IPS-NIHi11 (cell line): ENCODE measurements at places on chromosomes 12 and 14.
A peak's percentile ranks its signal among the peaks of the same experiment; 100 is the strongest.

DNA sequence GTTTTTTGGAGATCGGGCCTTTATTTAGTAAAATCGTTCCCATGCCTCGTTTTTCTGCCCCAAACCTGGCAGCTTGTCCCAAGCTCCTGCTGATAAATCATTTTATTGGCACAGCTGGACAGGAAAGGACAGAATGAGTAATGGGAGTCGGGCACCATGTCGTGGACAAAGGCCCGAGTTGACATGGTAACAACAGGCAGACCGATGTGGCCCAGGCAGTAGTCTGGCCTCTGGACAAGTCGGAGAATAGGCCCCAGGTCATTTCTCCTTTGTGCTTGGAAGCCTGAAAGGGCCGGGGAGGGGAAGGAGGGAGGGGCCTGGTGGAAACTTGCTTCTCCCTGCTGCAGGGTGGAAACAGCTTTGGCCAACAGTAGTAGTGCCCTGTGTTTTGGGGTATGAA lies 234.9 kb downstream of the SUDS3 start:
- DNase-seq, result peak; percentile 54

DNA sequence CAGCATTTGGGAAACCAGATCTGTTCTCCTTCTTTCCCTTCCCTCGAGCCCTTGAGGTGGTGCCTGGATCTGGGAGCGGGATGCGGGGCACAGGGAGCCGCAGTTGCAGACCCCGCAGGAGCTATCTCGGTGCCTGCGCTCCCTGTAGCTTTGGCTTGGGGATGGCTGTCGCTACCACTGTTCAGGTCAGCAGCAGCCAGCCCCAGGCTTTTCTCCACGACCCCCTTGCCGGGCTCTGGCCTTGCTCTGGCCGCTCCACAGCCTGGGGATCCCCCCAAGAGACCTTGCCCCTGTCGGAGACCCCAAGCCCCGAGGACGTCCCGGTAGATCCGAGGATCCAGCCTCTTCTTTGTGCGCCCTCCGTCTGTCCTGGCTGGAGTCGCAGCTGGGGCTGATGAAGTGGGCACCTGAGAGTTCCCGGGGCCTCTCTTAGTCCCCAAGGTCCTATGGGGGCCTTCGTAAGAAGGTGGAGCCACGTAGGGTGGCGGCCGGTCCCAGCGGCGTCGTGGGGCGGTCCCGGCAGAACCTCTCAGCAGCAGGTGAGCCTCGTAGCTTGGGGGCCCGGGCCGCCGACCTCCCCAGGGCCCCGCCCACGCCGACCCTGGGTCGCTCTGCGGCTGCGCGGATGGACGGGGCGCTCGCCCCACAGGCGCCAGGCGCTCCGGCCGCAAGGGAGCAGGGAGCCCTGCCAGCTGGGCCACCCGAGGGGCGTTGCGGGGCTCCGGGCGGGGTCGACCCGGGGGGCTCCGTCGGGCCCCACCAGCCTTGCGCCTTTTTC lies 1.3 kb downstream of the DDN start:
- peak; percentile 85 for DNase-seq

DNA sequence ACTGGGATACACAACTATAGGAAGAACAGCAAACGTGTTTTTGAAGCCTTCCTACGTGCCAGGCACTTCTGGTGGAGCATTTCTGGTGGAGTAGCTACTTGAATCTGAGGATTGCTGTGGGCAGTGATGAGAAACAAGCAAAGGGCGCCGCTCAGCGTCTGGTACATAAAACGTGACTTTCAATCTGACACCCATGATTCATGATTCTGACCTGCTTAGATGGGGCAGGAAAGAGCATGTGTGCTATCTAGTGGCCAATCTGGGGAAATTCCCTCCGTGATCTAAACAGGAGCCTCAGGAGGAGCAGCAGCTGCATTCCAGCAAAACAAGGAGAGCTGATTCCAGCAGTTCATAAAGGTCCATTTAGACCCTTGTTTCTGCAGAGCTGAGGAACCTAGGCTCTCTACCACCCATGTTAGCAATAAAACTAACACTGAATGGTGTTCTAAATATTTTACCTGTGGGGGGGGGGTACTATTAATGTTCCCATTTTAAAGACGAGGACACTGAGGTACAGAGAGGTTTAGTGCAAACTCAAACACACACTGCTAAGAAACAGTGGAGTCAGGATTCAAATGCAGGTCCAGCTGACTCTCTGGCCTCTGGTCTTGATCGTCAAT lies 37.8 kb downstream of the PAH start:
- peak; percentile 61 for DNase-seq

DNA sequence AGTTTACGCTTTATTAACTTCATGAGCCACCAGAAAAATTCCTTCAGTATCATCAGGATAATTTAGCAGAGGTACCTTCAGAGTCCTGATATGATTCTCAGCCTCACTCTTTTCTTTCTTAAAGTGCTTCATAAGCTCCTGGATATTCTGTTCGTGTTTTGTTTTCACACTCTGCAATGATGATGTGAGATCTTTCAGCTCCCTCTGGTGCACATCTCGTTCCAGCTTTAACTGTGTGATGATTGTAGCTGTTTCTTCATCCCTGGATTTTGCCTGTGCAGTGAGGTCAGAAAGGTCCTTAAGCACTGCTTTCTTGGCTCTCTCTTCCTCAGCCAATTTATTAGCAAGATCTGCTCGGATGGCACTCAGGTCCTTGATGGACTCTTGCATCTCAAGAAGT lies 156.7 kb downstream of the CEP128 start:
- no peak for DNase-seq

- peak; percentile 11 for DNase-seq
Measured at GRCh38 chr12:115761784-115762183, 515.7 kb downstream of the MED13L start.

GRCh38 chr12:49201595-49202295 lies 12.9 kb upstream of the TUBA1A start:
- DNase-seq, result peak; percentile 29

DNA sequence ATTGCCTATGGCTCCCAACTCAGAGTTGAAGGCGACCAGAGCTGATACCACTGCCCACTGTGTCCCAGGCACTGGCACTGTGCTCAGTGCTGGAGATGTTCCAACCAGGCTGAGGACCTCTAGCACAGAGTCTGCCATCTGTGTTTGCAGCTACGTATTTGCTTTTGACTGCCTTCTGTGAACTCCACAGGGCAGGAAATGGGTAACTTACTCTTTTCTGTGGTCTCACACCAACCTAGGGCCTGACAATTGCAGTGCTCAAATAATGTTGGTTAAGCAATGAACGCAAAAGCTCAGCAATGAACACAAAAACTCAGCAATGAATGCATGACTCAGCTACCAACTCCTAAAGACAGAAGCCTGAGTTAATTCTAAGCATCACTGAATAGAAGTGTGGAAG lies 202.8 kb downstream of the NUAK1 start:
- DNase-seq, result no peak
